ENCODE measurements at places on chromosomes 6 and 20.

DNA sequence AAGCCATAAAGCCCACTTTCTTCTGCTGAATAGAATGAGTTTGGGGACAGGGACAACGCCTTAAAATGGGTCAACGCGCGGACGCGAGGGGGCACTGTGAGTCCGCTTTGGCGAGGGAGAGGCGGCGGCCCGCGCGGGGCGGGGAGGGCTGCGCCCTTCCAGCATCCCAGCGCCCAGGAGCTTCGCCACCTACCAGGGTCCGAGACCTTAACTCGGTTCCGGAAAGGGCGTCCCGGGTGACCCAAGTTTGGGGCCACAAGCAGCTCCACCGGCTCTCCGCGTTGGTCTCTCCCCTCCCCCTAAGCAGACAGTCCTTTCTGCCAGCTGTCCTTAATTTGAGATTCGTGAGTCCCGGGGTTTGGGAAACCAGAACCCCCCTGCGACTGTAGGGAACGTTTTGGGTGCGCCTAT, 1.8 kb upstream of the SAMD5 start:
- no peak for DNase-seq

DNA sequence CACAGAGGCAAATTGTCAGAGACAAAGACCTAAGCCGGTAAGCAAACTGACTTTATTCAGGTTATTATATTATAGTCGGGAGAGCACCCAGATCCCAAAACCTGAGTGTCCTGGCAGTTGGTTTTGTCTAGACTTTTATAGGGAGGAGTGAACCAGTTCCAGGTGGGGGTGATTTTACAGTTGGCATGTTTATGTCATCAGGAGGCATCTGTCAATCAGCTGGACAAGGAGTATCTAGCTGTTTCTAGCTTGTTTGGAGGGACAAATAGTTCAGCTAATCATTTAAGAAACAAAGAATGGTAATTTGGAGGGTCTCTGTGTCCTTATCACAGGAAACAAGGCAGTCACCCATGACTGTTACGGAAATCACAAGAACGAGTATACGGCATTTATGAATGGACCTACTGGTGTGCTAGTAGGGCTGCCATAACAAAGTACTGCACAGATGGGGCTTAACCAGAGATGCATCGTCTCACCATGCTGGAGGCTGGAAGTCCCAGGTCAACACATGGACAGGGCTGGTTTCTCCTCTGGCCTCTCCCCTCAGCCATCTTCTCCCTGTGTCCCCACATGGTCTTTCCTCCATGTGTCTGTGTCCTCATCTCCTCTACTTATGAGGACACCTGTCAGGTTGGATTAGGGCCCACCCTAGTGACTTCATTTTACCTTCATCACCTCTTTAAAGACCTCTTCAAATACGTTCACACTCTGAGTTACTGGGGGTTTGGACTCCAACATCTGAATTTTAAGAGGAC, 122.7 kb downstream of the LY86 start:
- no peak for DNase-seq

DNA sequence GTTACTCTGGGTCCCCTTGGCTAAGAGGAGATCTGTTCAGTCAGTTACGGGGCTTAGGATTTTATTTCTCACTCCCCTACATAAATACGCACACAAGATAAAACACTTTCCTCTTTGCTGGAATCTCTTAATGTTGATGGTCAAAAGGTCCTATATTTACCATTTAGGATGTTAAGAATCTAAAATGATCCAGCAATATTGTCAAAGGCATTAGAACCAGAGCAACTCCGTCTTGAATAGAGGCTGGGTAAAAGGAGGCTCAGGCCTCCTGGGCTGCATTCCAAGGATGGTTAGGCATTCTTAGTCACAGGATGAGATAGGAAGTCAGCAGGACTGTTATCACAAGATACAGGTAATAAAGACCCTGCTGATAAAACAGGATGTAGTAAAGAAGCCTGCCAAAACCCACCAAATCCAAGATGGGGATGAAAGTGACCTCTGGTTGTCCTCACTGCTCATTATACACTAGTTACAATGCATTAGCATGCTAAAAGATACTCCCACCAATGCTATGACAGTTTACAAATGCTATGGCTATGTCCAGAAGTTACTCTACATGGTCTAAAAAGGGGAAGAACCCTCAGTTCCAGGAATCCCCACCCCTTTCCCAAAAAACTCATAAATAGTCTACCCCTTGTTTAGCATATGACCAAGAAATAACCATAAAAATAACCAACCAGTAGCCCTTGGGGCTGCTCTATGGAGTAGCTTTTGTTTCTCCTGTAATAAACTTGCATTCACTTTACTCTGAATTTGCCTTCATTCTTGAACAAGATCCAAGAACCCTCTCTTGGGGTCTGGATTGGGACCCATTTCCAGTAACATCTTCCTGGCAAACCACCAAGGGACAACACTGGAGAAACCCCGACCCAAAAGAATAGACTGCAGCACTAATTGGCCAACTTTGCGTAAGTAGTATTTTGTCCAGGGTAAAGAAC, 107.5 kb downstream of the DTNBP1 start:
- no peak for DNase-seq

DNA sequence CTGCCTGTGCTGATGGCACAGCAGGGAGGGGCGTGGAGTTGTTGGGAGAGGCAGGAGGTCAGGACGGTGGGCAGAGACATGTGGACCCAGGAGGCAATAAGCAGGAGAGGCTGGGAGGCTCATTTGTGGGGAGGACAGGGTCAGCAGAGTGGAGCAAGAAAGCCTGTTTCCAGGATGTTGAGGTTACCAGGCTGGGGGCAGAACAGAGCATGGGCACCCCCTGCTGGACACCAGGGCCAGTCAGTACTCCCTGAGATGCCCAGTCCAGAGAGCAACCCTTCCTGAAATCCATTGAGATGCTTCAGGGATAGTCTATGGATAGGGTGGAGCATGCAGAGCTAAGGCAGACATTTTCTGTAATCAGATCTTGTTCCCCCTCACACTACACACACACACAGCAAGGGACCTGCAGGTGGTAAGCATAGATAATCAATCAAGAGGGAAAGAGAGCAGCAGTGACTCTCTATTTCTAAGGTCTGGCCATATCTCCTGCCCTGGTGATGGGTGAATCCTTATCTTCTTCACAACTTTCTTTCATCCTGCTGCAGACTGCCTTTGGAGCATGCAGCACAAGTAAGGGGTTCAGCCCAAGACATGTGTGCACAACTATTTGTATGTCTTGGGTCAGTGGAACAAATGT, 41.7 kb downstream of the MOCS1 start:
- peak; percentile 17 for DNase-seq

GRCh38 chr6:53134601-53135235, 13.9 kb downstream of the GCM1 start:
- DNase-seq: no peak

DNA sequence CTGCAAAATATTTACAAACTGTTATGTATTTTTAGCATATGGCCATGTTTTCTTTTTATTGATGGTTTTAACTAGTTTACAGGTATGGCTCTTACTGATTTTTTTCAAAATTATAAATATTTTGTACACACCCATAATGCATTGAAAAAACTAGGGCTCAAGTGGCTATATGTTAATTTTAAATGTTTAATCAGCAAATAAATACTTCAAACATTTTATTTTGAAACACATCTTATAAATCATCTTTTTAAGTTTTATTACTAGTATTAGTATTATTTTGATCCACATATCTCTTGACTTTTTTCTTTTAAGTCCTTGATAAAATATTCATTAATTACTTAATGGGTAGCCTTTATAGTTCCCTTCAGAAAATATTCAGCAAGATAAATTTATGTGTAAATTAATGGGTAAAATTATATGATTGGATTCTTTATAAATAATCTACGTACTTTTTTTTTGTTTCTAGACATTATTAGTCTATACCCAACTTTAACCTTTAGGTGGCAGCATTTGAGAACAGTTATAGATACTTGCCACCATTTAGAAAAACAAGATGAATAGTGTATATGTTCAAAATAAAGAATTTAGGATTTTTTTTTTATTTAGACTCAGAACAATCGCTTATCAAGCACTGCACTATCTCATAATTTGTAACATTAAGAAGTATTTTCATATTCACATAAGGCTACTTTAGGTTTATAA, 241.9 kb downstream of the ADGRB3 start:
- peak; percentile 3 for DNase-seq

DNA sequence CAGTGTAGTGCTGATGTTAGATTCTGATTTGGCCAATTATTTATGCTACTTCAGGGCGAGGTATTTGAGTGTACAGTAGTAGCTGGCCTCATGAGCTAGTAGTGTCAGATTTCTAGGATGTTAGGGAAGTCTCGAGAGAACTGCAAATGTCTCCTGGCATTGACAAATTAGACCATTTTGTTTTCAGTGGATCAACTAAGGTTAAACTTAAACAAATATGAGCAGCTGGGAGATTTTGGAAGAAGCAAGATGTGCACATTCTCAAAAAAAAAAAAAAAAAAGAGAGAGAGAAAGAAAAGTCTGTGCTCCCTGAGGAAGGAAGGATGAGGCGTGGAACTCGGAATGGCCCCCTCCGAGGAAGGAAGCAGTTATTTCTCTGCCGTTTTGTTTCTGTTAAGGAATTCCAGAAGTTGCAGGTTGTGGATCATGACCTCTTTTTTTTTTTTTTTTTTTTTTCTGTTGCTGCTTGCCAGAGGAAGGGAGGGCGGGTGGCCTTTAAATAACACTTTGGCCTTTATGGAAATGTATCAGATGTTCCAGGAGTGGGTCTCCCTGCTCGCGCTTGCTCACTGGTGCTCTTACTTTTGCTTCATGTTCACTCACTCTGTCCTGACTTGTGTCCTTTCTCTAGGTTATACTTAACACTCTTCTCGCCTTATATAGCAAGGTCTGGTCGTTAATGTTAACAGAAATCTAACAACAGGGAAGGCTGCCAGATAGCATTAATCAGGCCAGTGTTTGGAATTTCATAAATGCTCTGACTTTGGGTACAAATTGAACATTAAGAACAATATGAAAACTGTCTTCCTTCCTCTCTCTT, 124.4 kb downstream of the TCP11 start:
- DNase-seq: no peak

DNA sequence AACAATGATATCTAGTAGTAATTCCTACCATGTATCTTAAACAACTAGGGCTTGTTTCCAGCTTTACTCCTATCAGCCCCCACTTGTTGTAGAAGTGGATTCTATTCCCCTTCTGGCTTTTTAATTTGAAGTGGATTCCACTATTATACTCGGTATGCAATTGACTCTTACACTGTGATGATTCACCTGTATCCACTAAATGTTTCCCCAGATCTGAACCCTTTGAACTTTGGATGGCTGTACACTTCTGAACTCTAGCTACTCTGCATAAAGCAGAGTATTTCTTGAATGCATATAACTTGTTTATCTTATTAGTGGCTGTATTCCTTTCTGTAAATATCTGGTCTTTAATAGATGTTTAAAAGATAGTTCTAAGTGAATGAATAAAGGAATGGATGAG, 538.4 kb upstream of the NRSN1 start:
- DNase-seq: no peak

- no peak for DNase-seq
These were observed 136.2 kb downstream of the ERMARD start for GRCh38 chr6:169887529-169888140.

- DNase-seq: no peak
These were observed 159.7 kb upstream of the MCHR2 start for GRCh38 chr6:100153636-100154275.

GRCh38 chr6:147278891-147279290, 74.7 kb downstream of the STXBP5 start:
- no peak for DNase-seq

DNA sequence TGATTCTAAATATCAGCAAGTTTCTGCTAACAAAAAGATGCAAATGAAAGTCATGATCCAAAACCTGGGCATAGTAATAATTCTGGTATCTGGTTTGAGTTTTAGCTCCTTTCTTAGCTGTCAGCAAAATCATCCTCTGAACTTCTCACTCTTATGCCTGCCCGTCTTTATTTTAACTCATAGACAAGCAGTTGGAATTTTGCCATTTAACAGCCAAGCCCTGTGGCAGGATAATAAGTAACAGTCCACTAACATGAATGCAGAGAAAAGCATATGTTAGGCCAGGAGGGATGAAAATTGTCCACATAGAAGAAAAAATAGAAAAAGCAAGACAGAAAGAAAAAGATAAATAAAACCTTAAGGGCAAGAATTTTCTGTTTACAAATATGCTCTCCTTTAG, 170.0 kb upstream of the LAMA2 start:
- DNase-seq: no peak

- DNase-seq: peak; percentile 44
These were observed at the start of gene PTK6 for GRCh38 chr20:63536997-63537524. Gene PTK6 (minus strand): TSS chr20:63537376. CDS start chr20:63537314, 62 bp downstream.

DNA sequence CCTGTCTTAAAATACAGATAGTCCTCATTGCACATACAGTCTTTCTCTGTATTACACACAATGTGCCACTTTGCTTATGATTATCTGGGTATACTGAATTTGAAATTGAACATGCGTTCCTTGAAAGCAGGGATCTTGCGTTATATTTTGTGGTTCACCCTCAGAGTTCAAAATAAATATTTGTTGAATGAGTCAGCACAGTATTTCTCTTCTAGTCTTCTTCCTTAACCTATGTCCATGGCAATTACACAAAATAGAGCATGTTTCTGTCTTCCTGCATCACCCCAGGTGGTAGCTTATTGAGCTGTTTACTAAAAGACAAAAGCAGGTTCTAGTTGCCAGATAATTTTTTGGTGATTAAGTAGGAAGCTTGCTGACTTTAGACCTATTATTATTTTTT, 272.9 kb upstream of the FERMT1 start:
- peak; percentile 87 for DNase-seq

DNA sequence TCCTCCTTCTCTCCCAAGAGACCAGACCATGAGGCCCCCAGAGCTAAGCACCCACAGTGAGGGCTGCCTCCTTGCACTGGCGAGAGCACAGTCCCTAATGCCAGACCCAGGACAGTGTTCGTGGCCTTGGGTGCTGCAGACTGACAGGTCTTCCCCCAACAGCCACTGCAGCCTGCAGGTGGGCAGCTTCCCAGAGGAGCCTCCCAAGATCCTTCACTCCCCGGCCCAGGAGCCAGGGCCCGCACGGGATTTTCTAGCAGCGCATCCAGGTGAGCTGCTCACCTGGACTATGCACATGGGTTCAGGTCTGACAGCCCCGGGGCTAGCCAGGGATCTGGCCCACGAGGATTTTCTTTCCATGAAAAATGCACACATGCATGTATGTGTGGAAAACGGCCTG, 41.7 kb downstream of the SUMO4 start:
- DNase-seq: no peak

DNA sequence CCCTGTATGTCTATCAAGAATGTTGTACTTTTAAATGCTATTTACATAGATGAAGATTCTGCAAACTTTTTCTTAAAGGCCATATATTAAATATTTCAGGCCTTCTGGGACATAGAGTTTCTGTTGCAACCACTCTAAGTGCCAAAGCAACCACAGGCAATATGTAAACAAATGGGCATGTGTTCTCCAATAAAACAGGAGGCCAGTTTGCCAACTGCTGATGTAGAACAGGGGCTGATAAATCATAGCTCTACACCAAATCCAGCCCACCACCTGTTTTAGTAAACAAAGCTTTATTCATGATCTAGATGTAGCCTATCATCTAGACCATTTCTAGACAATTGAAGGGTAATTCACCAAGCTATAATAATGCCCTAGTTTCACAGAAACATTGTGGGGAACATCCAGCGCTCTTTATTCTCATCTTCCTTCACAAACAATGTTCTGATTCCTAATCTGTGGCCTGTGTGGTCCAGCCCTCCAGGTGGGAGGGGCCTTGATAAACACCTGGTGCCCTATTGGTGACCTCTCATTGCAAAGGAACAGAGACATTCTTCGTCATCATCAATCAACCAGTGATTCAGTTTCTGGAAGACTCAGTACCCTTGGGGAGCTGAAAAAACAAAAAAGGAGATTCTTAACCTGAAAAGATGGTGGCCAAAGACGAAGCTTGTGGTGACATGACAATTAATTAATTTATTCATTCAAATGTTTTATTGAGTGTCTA, 80.2 kb downstream of the PREP start:
- DNase-seq: no peak

All from DMS153 (cell line).